ENCODE measurements at places on chromosomes 13 and 19.

- peak; percentile 63 for DNase-seq
These were observed 1.5 kb downstream of the ENOX1 start for GRCh38 chr13:43785261-43785649.

DNA sequence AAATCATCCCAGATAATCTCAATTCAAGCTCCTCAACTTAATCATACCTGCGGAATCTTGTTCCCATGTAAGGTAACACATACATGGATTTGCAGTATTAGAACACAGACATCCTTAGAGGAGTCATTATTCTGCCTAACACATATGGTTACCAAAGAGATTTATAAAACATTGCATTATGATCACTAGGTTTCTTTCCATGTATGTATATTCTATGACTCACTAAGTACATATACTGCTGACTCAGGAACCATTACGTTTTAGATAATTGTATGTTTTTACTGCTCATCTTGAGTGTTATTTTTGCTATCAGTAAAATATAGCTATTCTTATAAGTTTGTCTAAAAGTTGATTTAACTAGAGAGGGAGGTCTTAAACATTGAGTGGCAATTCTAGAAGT, 182.9 kb downstream of the SLITRK6 start:
- no peak for DNase-seq

DNA sequence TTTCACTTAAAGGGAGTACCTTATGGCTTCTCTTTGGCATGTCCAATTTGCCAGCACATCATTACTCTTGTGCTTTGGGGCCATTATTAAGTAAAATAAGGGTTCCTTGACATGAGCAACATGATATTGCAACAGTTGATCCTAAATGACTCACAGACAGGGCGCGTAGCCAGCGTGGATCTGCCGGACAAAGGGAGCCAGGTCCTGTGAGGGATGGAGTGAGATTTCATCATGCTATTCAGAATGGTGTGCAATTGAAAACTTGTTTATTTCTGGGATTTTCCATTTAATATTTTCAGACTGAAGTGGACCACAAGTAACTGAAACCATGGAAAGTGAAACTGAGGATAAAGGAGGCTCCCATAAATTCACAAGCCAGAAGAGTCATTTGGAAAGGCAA, 48.6 kb upstream of the WASF3 start:
- DNase-seq: no peak

- peak; percentile 64 for DNase-seq
These were observed 11.7 kb upstream of the KPTN start for GRCh38 chr19:47495478-47496372.

DNA sequence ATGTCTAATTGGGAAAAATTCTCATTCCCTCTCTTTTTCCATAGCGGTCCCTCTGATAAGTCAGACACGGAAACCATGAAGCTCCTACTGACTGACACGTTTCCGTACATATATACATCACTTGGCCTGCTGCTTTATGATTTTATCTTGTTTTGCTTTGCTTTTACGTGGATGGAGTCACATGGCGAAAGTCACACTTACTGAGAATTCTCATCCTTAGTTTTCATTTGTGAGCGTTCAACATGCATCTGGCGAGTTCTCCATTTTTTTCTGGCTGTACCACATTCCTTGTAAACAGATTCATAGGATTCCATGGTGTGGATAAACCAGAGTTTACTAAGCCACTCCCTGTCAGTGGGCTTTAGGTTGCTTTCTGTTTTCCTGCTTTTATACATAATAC, 21.2 kb downstream of the PGPEP1 start:
- no peak for DNase-seq

DNA sequence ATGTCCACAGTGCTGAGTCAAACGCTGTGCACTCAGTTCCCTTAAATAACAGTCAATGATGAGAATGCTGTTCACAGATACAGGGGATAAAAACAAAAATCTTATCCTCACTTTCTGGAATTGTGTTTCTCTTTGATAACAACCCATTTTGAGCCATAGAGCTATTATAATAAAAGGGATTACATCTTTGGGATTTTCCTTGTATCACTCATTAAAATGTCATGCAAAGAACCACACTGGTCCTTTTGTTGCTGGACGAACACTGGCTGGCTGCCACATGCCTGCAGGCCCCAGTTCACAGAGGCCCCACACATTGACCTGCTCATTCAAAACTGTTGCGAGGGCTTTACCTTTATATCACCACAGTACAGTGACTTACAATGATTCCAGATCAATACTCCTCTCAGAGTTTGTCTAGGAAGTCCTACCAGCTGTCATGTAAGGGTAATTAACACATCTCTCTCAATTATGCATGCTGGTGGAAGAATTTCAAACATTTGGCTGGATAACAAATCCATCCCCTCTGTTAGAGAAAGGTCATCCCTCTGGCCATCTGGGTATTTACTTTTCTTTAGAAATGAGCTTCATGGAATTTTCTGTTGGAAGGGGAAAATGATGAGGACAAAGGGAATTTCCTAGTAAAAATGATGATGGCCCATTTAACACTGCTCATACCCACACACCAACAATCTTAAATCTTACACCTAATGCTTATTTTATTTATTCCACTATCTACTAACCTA, 85.9 kb downstream of the MBNL2 start:
- no peak for DNase-seq

DNA sequence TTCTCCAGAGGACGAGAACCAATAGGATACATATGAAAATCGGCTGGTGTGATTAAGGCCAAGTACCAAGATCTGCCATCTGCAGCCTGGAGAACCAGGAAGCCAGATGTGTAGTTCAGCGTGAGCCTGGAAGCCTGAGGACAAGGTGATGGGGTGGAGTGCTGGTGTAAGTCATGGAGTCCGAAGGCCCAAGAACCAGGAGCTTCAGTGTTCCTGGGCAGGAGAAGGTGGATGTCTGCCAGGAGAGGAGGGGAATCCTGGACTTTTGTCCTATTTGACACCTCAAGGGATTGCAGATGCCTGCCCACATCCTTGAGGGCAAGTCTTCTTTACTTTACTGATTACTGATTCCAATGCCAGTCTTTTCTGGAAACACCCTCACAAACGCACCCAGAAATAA, 71.5 kb downstream of the SPATA13 start:
- DNase-seq: no peak

- no peak for DNase-seq
These were observed 252.1 kb downstream of the RFC3 start for GRCh38 chr13:34070006-34070405.
